DMS 273 treated with DMSO at 0.1 percent for 48 hours (cell line): ENCODE measurements at places on chromosomes 7 and 10.

- no peak for DNase-seq
Measured at GRCh38 chr7:16649196-16649595, 3.2 kb downstream of the BZW2 start.

DNA sequence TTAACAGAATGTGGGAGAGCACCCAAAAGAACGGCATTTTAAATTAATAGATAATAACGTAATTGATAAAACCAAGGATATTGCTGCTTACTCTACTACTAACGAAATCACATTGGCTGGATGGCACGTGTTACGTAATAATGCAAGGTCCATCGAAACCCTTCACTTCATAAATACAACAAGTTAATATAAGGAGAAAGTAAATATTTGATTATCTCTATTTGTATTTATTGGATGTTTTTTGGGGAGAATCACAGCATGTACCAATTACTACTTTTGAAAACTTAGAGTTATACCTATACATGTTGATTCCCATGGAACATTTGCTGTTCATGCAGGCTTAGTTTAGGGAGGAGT, 1.6 kb downstream of the PRKG1 start:
- no peak for DNase-seq

DNA sequence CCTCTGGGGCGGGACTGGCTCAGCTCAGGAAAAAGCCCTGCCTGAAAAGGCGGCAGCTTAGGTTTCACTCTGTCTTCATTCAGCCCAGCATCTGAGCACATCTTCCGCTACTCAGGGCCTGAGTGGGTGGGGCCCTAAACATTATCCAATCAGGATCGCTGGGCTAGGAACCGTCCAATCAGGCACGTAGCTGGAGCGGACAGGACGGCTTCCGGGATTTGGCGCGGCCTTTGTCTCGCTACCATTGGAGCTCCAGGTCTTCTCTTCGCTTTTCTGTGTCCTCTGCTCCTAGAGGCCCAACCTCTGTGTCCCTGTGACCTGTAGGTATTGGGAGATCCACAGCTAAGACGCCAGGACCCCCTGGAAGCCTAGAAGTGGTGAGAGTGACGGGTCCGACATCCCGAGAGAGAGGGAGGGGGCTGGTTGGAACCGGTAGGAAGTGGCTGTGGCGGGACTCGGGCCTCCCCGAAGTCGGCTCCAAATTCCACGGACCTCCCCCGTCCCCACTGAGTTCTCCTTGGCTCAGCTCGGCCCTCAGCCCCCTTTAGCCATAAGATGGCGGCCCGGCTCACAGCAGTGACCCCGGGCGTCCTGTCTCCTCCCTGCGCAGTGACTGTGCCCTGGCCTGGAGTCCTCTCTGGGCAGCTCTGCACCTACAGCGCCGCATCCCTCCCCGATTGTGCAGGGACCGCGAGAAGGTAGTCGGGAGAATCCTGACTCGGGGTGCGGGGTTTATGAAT, 99.1 kb downstream of the ZNF680 start:
- DNase-seq = no peak

GRCh38 chr10:116450861-116451260, 23.2 kb downstream of the PNLIPRP3 start:
- no peak for DNase-seq

GRCh38 chr10:129949411-129949810, 14.7 kb downstream of the EBF3 start:
- no peak for DNase-seq

- peak; percentile 80 for DNase-seq
Measured at GRCh38 chr7:74269757-74270277, 15.6 kb upstream of the RFC2 start.

DNA sequence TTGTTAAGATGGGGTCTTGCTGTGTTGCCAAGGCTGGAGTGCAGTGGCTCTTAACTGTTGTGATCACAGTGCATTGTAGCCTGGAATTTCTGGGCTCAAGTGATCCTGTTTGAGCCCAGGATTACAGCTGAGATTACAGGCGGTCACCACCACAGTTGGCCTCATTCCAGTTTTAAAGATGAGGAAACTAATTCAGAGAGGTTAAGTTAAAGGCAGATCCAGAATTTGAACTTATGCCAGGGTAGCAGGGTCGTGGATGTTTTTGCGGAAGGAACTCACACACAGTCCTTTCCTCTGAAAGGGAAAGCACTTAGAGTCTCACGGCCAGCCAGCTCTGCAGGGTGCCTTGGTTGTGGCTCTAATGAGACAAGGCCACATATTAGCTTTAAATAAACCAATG, 84.7 kb downstream of the MMRN2 start:
- DNase-seq = no peak

DNA sequence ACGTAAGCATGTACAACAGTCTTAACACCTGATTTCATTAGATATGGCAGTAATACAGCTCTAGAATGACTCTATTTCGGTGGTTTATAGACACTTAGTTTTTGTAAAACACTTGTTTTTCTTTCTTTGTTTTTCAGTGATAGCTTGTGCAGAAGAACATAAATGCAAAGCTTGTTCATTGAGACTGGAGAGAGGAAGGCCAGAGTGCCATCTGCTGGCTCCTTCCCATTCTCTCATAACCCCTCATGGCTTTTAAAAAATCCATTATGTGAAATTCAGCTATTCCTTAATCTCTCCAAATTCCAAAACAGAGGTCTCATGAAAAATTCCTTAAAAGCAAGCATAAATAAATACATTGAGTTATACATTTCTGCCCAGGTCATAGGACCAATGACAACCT, 76.3 kb downstream of the CACNB2 start:
- DNase-seq = no peak
